ENCODE measurements at places on chromosomes 11 and 22.
A peak's percentile ranks its signal among the peaks of the same experiment; 100 is the strongest.

GRCh38 chr11:114942207-114942606, 263.9 kb downstream of the NXPE2 start:
- DNase-seq: peak; percentile 17

DNA sequence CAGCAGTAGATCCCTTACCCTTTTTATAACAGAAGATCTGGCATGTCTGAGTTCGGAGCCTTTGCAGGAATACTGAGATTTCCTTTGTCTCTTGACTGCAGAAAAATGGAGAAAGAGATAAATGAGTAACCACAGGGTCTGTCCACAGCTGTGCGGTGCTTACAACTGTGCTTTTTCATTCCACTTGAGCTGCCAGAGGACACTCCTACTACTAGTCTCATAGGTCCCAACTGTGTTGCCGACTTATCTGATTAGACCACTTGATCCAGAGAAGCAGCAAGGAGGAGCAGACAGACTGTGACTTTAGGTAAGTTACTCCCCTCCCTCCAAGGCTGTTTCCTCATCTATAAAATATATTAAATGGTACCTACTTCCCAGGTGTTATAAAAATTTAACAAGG, 17.5 kb downstream of the FAM227A start:
- DNase-seq: no peak

- peak; percentile 36 for DNase-seq
Observed at GRCh38 chr11:75371949-75372876, 20.8 kb upstream of the ARRB1 start.

GRCh38 chr22:35568751-35569739, 28.4 kb downstream of the RASD2 start:
- DNase-seq: no peak

GRCh38 chr22:28283068-28283654, 364.1 kb upstream of the PITPNB start:
- DNase-seq: no peak

- DNase-seq: no peak
Observed at GRCh38 chr11:75277991-75278790, 37.6 kb downstream of the TPBGL start.

DNA sequence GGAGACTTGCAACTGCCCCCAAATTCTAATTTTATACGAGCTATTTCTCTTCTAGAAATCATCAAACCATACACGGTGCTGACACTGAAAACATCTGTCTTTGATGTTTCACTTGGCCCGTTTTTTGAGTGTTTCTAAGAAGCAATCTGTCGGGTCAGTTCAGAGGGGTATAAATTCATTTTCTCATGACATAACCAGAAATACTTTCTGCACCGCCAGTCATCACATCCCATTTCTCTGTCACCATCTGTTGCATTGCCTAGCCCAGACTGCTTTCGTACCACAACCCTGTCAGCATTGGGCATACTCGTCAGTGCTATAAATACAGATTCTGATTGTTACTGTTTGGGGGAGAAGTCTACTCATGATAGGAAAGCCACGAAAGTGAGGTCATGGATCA, 63.1 kb upstream of the CCDC90B start:
- no peak for DNase-seq

- no peak for DNase-seq
Observed at GRCh38 chr11:103994094-103994493, 42.3 kb upstream of the DDI1 start.

DNA sequence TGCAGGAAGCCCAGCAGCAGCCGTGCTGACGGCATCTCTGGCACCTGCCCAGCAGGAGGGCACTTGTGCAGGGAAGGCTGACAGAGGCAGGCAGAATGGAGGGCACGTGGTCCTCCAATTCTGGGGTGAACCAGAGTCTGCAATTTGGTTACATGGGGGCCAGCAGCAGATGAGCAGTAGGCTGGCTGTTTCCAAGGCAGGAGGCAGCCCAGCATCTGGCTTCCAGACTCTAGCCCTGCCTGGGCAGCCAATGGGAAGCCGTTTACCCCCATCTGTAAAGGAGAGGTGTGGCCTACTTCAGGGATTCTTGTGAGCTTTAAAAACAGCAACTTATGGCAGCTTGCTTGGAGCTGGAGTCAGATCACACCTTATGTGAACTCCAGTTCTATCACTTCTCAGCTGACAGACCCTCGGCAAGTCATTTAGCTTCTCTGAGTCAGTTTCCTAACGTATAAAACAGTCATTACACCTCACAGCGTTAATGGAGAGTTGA, 27.9 kb upstream of the RASL10A start:
- no peak for DNase-seq

- no peak for DNase-seq
Observed at GRCh38 chr11:45156741-45157140, 10.3 kb downstream of the PRDM11 start.

DNA sequence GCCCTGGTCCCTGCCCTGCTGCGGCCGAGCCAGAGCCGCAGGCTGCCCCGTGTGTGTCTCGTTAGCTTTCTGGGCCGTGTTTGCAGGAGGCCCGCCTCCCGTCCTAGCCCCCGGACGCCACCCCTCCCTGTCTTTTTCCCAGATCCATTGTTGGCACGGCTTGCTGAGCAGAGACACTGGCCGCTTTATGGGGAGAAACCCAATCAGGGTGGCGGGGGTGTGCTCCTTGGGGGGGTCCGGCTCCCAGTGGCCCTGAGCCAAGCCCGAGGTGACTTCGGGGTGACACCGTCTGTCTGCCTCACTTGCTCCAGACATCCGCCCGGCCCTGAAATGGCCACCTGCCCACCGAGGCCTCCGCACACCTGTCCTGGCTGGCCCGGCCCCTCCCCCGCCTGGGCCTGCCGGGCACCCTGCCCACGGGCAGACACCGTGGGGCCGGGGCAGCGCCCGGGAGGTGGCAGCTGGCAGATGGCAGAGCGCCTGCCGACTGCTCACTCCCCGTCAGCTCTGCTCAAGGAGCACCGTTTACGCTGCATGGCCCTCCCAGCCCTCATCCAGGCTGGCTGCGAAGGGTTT, 43.1 kb upstream of the PPARA start:
- no peak for DNase-seq

GRCh38 chr11:68263444-68264035, 8.2 kb downstream of the C11orf24 start:
- no peak for DNase-seq

- no peak for DNase-seq
Observed at GRCh38 chr22:19068784-19069271, 53.4 kb downstream of the DGCR2 start.

DNA sequence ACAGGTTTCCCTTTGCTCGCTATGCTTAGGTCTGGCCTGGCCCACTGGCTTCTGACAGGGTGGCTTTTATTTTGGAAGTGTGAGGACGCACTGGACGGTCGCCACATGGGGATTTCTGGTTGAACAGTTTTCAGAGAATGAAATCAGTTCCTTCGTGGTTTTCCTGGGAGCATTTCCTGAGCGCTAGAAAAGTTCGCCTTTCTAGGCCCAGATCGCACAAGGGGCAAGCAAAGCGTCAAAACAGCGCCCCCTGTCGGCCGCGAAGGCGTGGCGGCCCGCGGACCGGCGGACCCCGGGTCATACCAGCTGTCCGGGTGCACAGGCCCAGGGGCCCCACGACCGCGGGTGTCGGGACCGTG, 12.7 kb upstream of the CYP2R1 start:
- no peak for DNase-seq

DNA sequence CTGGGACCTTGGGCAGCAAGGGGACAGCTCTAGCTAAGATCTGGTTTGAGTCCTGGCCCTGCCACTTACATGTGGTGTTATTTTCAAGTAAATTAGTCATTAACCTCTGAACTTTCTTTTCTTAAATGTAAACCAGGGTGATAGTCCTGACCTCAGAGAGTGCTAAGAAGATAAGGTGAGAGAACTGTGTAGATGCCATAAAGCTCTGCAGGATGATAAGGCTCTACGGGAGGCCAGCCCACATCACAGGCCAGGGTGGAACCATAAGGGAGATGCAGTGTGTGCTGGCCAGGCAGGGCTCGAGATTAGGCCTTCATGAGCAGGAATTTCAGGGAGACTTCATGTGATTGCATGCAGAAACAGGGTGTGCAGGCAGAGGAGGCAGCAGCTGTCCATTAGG, 24.2 kb downstream of the NECTIN1 start:
- no peak for DNase-seq

DNA sequence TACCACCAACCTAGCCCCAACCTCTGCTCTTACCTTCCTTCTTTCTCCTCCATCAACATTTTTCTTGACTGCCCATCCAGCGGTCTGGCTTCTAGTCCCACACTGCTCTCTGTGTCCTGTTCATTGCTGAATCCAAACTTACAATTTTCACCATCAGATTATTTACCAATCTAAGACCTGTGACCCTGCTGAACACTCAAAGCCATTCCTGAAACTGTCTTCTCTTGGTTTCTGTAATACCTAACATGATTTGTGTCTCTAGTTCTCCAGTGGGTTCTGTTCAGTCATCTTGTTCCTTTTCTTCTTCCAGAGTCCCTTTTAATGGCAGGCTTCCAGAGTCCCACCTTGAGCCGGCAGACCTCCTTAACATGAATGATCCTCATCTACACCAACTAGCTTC, 24.1 kb downstream of the RRAS2 start:
- no peak for DNase-seq

DNA sequence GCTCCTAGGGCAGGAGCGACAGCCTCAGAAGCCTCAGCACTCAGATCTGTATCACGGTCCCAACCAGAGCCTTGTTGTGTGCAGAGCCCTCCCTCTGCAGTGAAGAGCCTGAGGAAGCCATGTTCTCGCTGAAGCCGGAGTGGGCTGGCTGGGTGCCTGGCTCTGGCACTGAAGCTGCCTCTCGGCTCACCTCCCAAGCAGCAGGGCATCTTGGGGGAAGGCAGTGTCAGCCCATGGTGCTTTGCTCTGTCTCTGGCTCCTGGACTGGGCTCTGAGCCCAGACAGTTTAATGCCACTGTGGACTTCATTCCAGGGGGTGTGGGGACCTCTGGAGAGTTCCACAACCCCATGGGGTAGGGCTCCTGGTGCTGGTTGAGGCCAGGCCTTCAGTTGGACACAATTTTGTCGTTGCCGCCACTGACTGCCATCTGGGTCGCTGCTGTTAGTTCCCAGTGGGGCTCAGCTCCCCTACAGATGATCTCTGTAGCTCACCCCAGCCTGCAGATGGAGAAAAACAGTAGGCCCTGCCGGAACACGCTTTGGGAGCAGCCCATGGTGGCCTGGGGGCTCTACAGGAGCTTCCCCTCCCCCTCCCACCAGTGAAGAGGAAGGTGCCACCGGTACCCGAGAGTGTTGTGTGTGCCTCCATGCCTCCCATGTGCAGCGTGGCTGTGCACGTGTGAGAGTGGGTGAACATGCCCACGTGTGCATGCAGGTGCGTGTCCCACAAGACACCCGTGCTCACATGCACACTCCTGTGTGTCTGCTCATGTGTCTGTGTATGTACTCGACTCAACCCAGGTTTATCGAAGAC, 86.5 kb upstream of the B3GAT1 start:
- DNase-seq: no peak

GRCh38 chr11:121418625-121419114, 33.4 kb upstream of the SORL1 start:
- DNase-seq: no peak

GRCh38 chr11:89436071-89436470, 55.1 kb downstream of the NOX4 start:
- DNase-seq: no peak

GRCh38 chr11:2853401-2853800, 32.2 kb downstream of the CDKN1C start:
- DNase-seq: no peak

GRCh38 chr11:63142459-63142858, 1.6 kb downstream of the SLC22A24 start:
- DNase-seq: no peak

DNA sequence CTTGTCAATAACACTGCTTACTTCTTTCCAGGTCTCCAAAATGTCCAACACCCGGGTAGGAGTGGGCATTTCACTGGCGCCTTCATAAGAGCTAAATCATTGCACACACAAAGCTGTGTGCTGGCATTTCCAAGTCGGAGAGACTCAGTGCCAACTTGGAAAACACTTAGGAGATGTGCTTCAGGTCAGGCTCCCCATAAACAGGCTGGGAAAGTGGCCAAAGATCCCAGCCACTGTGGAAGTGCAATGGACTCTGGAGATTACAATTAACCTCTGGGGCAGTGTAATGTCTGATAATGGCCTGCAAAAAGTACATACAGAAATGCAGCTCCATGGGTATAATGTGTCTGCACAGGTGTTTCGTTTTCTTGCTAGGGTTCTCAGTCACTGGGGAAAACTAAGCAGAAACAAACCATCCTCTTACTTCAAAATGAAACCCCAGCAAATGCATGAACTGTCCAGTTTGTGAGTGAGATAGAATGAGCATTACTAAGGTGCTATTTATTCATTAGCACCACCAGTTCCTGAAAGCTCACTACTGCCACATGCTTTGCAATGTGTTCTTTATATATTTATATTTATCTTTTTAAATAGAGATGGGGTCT, 79.0 kb downstream of the ABTB2 start:
- DNase-seq: no peak

DNA sequence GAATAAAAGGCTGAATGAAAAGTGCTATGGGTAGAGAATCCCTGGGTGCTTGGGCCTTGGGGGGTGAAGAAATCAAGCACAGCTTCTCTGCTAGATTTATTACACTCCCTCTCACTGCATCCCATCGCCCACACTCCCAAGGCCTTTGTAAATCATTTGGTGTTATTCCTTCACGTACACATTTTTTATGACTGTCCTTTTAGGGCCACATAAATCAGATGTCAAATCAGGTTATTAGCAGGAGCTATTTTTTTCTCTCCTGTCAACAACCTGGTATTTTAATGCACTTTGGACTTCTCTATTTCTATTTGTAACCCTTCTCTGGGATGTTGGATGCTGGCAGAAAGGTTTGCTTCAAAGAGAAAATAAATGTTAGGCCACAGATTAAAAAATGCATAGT, 408.8 kb downstream of the INSC start:
- no peak for DNase-seq

GRCh38 chr11:104620991-104621390, 277.3 kb downstream of the CASP12 start:
- DNase-seq: no peak

GRCh38 chr22:22849640-22850610, 37.7 kb upstream of the IGLL5 start:
- no peak for DNase-seq

DNA sequence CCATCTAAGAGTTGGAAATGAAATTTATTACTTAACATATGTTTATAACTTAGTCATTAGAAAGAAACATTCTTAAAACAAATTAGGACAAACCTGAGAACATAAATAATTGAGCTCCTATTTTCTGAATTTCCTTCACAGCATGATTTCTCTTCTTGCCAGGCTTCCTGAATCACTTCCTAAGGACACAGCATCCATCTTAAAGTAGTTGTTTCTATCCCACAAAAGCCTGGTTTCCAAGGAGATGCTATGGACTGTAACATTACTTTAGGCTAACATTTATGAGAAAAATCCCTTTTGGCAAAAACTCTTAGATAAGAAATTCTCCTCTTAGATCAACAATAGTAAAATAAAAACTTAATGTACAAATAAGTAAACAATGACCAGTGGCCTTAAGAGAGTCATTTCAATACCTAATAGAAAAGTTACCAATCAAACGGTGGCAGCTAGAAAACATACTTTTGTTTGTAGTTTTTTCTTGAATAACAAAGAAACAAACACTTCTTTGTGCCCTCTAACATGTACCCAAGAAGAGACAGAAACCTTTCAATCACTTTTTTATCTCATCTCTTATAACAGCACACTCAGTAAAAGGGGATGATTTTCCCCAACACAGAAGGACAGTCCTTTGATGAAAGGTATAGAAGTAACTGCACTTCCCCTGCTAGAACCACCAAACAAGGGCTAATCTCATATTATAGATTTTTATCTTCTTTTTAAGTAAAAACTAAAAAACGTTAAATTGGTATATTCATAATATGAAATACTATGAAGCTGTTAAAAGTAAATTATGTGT, 74.5 kb downstream of the TTC28 start:
- DNase-seq: no peak

- no peak for DNase-seq
Observed at GRCh38 chr11:70624598-70624993, 226.3 kb downstream of the CTTN start.

Data from NCI-H526 (cell line).